SJSA1 (cell line): ENCODE measurements at places on chromosomes 13 and 19.
A peak's percentile ranks its signal among the peaks of the same experiment; 100 is the strongest.

- DNase-seq = peak; percentile 97
These were observed 19.7 kb downstream of the ZNF536 start for GRCh38 chr19:30391554-30392551.

DNA sequence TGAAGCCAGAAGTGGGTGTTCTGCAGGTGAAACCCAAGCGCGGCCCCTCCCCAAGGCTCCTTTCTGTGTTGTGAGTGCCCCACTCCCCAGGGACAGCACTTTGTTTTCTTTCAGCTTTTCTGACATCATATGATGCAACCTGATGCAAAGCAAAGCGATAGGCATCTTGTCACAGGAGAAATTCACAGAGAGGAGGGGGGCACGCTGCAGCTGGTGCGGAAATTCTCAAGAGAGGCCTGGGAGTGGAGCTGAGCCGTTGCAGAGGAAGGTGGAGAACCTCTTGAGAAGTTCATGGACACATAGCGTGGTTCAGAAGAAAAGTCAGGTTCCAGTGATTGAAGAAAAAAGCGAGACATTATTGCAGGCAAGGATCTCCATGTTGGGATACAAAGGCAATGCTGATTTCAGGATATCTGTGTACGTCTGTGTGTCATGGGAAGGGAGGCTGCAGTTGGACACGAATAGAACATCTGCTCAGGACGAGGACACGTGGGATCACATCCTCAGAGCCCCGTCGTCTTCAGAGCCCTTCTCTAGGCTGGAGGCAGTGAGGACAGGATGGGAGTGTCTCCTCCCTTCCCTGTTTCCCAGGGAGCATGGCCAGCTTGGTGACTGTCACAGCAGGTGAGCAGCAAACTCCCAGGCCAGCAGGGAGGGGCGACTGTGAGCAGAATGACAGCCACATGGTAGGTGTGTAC lies 79.2 kb downstream of the IRS2 start:
- DNase-seq = peak; percentile 73

- DNase-seq = no peak
These were observed 28.7 kb upstream of the KCTD15 start for GRCh38 chr19:33767898-33768413.

- no peak for DNase-seq
These were observed 8.4 kb downstream of the LRFN3 start for GRCh38 chr19:35944556-35944955.

- no peak for DNase-seq
These were observed 108.6 kb downstream of the LACC1 start for GRCh38 chr13:43988302-43988701.

GRCh38 chr13:113979791-113980471 lies 6.1 kb upstream of the C13orf46 start:
- no peak for DNase-seq
